ENCODE measurements at places on chromosomes 13 and 19.

- no peak for DNase-seq
Measured at GRCh38 chr19:30064771-30065494, 122.9 kb downstream of the URI1 start.

GRCh38 chr13:98098516-98098915 is 44.4 kb upstream of the FARP1 start:
- DNase-seq: no peak

GRCh38 chr19:2483084-2483483 is 7.2 kb downstream of the GADD45B start:
- DNase-seq: no peak

DNA sequence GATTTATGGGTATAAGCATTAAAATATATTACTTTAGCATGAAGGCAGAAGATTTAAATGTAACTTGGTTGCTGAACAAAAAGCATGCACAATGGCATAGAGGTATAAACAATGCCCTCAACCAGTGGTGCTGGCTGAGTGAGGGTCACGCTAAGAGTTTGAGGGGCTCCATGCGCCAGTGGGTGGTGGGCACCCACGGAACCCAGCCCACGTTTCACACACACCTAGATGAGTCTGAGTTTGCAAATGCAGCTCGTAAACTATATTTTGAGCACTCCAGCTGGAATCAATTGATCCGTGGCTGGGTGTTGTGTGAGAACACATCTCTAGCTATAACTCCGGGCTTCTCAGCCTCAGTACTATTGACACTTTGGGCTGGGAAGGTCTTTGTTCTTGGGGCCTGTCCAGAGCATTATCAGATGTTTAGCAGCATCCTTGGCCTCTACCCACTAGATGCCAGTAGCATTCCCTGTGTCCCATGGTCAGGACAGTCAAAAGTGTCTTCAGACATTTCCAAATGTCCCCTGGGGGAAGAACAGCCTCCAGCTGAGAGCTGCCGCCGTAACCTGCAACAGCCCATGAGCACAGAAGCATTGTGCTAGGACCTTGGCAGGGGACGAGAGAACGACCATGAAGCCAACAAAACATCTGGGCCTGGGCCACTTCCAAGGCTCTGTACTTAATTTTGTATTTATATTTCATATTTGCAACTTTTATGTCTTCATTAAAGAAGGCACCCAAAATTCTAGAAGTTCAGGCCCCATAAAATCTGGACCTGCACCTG is 108.1 kb upstream of the SOX1 start:
- DNase-seq: no peak

- DNase-seq: no peak
Measured at GRCh38 chr13:109899316-109899715, 112.9 kb upstream of the IRS2 start.

GRCh38 chr13:39672378-39673132 is 17.1 kb downstream of the COG6 start:
- DNase-seq: no peak

DNA sequence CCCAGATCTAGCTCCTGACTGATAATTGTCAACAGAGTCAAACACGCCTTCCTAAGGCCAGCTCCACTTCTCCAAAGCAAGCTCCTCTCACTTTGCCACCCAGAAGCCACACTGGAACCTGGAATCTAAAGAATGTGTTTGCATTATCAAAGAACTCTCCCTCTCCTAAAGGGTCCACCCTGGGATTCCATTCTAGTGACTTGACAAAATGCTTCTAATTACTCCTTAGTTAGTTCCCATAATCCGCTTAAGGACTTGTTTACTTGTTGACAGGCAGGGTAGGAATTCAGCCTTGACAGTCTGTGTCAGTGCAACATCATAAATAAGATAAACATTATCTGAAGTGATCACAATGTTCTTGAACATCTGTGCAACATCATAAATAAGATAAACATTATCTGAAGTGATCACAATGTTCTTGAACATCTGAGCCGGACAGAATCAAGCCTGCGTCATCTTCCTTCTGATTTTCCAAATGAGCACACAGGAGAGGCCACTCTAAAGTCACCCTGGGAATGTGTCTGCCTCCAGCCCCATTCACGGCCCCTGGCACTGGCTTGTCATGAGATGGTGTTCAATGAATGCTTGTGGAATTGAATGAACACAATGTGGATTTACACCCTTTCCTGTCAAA is 512.1 kb downstream of the IRS2 start:
- DNase-seq: no peak

GRCh38 chr13:47114030-47114429 is 217.2 kb upstream of the HTR2A start:
- DNase-seq: no peak

GRCh38 chr13:107203146-107203847 is 635.4 kb upstream of the ARGLU1 start:
- DNase-seq: no peak

DNA sequence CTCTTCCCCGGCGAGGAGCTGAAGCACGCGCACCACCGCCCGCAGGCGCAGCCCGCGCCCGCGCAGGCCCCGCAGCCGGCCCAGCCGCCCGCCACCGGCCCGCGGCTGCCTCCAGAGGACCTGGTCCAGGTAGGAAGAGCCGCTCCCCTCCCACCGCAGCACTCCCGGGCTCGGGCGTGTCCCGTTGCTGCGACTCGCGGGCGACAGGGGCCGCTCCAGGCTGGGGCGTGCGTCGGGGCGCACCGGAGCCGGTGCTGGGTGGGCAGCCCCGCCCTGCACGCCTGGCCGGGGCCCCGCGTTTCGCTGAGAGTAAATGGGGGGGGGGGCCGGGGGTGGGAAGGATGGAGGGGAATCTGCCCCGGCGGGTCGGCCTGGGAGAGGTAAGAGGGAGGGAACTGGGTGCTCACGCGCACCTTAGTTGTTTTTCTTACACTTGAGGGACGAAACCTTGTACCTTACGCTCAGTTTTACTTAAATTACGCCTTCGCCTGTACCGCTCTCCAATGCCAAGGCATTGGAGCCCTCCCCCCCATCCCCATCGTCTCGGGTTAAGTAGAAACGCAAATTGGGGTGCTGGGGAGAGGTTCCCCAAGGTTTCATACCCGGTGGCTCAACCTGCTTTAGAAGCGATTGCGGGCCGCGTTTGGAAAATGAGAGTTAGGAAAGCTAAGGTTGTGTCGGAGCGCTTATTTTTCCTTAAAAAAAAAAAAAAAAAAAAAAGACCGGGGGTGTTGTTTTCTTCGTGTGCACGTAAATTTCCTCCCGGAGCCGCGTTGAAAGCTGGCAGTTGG is 850 bp downstream of the KLF5 start:
- peak; percentile 7 for DNase-seq

DNA sequence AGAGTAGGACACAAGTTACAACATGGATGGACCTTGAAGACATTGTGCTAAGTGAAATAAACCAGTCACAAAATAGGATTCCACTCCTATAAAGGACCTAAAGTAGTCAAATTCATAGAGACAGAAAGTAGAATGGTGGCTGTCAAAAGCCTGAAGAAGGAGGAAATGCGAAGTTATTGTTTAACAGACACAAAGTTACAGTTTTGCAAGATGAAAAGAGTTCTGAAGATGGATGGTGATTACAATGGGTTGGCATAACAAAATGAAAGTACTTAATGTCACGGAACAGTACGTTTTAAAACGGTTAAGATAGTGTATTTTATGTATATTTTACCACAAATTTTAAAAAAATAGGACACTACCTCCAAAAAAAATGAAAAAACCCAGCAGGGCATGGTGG is 34.8 kb downstream of the FOXO1 start:
- DNase-seq: no peak

DNA sequence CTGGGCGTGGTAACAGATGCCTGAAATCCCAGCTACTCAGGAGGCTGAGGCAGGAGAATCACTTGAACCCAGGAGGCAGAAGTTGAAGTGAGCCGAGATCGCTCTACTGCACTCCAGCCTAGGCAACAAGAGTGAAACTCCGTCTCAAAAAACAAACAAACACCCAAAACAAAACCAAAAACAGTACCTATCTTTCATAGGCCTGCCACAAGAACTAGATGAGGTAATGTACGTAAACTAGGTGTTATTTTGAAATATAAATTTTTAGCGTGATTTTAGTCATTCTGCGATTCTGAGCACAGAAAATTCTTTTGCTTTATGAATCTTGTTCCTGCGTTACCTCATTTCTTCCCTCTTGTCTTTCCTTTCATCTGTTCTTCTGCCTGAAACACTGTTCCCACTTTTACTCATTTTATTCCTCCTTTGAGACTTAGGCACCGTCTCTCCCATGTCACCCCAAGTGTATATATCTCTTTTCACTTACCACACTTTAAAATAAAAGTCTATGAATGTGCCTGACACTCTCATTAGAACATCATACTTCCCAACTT is 238.2 kb upstream of the HTR2A start:
- no peak for DNase-seq

GRCh38 chr13:112962911-112963625 is 5.9 kb upstream of the MCF2L start:
- DNase-seq: no peak

DNA sequence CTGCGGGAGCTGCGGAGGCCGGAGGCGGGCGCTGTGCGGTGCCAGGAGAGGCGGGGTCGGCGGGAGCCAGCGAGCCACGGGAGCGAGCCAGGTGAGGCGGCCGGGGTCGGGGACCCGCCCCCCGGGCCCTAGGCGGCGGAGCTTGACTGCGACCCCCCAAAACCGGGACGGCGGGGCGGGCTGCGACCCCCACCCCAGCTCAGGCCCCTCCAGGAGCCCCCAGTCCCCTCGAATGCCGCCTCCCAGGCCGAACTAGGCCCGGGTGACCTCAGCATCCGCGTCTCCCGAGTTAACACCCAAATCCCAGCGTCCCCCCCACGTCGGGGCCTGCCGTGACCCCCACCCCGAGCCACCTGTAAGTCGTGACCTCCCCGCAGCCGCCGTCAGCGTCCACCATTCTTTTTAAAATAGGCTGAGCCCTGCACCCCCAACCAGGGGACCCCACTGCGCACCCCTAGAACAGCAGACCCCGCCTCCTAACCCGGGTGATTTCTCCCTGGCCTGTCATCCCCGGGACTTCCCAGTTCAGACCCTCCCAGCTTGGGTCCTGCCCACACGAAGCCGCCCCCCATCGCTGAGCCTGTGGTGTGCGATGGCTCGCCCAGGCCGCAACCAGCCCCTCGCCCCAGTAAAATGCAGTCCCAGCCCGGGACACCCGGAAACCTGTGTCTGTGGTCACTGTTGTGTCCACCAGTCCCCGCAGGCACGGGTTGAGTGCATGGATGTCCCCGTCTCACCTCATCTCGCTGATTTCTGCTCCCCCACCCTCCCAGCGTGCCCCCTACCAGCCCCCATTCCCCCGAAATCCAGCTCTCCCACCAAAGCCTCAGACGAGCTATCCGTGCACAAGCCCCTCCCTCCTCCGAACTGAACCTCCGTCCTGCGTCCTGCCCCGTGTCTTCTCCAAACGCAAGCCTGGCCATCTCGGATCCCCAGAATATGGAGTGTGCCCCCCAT is 551 bp downstream of the FZR1 start:
- DNase-seq: no peak

DNA sequence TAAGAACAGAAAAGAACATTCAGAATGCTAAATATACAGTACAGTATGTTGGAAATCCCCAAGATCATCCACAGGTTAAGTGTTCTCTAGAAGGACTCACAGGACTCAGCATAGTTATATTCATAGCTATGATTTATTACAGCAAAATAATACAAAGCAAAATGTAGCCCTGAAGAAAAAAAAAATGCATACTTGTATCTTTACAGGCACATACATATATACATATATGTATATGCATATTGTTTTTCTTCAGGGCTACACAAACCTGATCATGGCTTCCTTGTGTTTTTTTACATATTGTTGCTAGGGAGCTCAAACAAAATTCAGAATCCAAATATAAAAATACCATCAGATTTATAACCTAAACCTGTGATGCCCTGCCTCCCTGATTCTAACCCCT is 78.5 kb downstream of the TUBA3C start:
- no peak for DNase-seq

- no peak for DNase-seq
Measured at GRCh38 chr19:7494416-7495098, 5.7 kb upstream of the PEX11G start.

- no peak for DNase-seq
Measured at GRCh38 chr19:1109032-1109551, 5.3 kb downstream of the GPX4 start.

GRCh38 chr13:40076765-40077362 is 421.4 kb downstream of the COG6 start:
- DNase-seq: no peak

- DNase-seq: no peak
Measured at GRCh38 chr19:5534787-5535586, 32.8 kb downstream of the TINCR start.

DNA sequence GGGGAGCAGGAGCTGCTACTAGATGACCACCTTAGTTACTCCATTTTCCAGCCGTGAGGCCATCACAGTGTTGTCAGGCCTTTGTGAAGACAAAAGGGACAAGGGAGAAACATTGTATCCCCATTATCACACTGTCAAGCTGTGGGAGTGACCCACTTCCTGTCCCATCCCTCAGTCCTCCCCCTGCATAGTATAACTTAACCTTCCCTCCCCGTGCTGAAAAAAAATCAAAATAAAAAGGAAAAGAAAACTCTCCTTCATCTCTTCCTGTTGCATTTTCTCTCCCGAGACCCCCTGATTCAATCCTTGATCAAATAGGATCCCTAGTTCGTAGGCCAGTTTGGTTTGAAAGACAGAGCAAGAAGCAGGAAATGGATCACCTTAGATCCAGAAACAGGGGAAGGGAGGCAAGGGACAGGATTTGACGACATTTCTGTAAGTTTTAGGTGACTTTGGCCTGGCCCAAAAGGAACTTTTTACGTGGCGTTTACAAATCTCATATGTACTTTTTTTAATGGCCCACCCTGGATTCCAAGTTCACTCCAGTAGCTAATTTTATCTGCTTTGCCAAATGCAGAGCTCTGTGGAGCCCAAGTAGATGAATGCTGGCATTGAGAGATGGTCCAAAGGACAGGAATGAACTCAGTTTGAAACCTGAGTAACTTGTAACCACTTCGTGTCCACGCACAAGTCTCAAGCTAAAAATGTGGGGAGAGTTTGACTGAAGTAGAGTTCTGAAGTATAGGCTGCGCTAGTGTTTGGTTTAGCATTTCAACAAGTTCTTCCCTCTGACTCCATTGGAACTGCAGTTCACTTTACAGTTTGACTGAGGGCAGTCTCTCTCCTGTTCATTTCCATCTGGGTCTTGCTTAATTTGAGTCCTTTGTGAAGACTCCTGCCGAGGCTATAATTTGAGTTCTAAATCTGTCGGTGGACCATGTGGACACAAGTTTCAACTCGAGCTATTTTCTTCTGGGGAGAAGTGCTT is 16.6 kb upstream of the GATAD2A start:
- DNase-seq: no peak

- no peak for DNase-seq
Measured at GRCh38 chr19:35389192-35389861, 18.5 kb downstream of the GPR42 start.

- DNase-seq: no peak
Measured at GRCh38 chr19:5127717-5128116, 158.8 kb downstream of the KDM4B start.

DNA sequence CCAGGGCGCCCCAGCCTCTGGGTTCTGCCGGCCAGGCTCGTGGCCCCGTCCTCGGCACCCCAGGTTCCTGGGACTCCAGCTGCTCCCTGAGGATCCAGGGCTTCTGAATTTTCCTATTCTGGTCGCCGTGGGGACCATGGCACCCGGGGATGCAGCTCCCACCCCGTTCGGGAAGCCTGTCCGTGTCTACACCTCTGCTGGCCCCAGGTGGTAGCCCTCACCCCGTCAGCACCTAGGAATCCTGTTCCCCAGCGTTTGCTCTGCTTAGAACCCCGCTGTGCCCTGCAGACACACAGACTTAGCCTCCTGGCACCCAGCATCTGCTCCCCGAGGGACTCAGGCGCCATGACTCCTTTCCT is 960 bp downstream of the PPFIA3 start:
- no peak for DNase-seq

Measured in stimulated activated CD4-positive, alpha-beta T cell treated with anti-CD3 and anti-CD28 coated beads, Interleukin-1b, Interleukin-23, amount 100 ng/mL, for 1 hour (primary cell).